ENCODE measurements at places on chromosomes 1 and 21.

DNA sequence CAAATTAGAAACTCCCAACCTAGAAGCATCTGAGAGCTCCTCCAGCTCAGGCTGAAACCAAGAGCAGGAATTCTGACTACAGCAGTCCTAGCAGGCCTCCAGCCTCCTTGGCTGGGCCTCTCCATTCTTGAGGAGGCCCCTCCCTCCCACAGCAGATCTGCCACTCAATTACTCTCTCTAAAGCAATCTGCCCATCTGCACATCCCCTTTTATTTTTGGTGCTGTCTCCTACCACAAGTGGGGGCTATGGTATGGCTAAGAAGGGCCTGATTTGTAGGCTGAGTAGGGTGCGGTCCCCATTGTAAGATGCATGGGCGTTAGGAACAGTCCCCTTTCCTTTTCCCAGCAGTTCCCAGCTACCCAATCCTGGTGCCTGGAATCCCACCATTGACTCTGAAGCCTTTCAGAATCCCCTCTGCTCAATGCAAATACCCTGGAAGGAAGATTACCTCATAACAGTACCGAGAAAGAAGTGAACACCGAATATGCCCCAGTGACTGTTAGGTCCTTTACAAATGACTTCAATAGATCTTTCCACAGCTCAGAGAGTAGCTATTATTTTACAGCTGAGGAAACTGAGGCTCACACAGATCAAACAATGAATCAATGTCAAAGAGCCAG, 11.6 kb upstream of the TTC39A start:
- DNase-seq: no peak

- no peak for DNase-seq
Observed at GRCh38 chr1:35220976-35221375, 28.0 kb upstream of the SFPQ start.

- DNase-seq: no peak
Observed at GRCh38 chr1:112271270-112271669, 124.7 kb upstream of the CTTNBP2NL start.

DNA sequence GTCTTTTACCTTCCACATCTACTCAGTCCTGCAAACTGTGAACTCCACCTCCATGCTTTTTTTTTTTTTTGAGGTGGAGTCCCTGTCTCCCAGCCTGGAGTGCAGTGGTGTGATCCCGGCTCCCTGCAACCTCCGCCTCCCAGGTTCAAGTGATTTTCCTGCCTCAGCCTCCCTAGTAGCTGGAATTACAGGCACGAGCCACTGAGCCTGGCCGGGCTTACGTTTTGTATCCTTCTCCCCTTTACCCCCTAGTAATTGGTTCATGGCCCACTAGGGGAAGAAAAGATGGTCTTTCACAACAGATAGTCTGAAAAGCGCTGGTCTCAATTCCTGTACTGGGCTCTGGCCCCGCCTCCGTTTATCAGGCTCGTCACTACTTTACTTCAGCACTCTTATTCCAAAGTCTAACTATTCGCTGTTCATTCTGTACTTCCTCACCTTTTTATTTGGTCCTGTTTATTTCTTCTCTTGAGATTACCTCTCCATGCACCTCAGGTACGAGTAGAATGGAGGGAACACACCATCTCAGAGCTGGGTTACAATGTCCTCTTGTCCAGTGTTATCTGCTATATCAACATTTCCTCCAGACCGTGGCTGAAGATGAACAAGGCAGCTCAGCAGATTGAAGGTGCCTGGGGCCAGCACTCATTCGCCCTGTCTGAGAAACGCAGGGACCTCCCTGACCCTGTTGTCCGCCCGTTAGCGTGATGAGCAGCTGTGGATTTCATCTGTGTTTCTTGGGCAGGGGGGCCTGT, 16.2 kb downstream of the CNST start:
- peak; percentile 52 for DNase-seq

DNA sequence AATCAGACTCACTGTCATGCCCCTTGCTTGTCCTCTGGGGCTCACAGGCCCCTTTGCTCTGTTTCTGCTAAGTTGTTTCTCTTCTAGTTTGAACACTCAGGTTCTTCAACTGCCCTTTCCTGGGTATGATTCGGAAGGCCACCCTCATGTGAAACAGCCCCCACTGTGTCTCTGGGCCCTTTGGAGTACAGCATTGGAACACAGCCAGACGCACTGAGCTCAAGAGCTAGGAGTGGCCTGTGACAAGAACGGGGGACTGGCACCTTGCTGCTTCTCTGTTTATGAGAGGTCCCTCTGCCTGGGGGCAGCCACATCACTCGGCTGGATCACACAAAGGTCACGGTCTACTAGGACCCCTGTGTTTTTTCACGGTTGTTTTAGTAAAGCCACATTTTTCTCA, 114.4 kb upstream of the ZC3H12A start:
- DNase-seq: no peak

DNA sequence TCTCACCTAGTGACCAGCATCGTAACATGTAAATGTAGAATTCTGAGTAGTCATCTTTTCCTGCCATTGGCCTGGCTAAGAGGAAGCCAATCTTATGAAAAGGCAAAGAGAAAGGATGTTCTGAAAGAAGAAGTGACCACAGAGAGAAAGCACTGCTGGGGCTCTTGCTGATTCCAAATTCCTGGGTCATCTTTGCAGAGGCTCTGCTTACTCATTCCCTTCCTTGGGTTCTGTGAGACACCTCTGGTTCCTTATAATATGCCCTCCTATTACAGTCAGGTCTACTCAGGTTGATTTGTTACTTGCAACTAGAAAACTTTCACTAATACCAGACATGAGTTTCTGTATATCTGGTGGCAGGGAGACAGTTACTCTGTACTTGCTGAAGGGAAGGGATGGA, 198.8 kb upstream of the C8B start:
- no peak for DNase-seq

GRCh38 chr1:3626025-3626424, 1.2 kb downstream of the TPRG1L start:
- DNase-seq: no peak

DNA sequence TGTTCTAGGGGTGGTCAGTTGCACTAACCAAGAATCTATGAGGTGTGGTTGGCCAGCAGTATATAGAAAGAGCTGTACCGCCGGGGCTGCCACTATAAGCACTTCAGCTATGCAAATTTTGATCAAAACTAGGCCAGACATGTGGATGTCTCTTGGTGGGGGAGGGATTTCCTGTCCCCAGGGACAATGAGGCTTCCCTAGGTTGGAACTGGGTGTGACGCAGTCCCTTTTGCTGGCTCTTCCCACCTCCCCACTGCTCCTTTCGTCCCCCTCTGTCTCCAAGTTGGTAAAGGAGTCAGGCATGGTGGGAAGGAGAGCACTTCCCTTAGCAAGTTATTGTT, 13.6 kb downstream of the SDCCAG8 start:
- DNase-seq: peak; percentile 31

GRCh38 chr1:229372251-229372650, 29.4 kb upstream of the CCSAP start:
- no peak for DNase-seq

- no peak for DNase-seq
Observed at GRCh38 chr1:159839116-159839849, 12.6 kb downstream of the SLAMF8 start.

DNA sequence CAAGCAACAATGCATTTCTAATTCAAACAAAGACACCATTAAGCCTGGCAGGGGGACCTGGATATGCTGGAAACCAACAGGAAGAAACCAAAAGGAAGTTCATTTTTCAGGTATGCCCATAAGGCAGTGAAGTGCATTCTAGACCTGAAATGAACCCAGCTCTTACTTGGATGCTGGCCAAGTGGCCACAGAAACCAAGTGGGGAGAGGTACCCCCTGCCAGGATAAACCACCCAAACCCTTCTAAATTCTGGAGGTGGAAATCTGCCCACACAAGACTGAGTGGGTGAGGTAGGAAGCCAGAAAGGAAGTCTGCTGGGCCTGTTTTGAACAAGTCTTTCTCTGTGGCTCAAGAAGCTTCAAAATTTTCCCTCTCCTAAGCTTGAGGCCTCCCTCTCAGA, 2.6 kb downstream of the CD5L start:
- DNase-seq: no peak

- no peak for DNase-seq
Observed at GRCh38 chr1:212565571-212566305, 42.8 kb upstream of the ATF3 start.

DNA sequence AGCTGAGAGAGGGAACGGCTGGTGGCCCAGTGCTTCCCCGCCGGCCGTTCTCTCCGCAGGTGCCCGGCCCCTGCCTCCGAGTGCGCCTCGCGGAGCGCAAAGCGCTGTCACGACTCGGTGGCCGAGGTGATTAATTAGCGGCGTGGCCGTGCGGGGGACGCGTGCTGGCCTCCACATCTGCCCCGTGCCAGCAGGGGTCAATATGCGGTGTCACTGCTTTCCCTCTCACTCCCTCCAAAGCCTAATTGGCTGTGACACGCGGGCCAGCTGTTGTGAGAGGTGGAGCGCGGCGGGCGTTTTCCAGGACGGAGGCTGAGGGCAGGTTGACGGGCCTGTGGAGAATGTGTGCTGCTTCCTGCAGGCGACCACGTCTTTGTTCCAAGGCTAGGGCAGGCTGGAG, 239.0 kb downstream of the LMX1A start:
- peak; percentile 81 for DNase-seq

- DNase-seq: no peak
Observed at GRCh38 chr1:111517469-111518225, 14.2 kb upstream of the ADORA3 start.

GRCh38 chr1:41171266-41171874, 70.7 kb downstream of the SCMH1 start:
- no peak for DNase-seq

DNA sequence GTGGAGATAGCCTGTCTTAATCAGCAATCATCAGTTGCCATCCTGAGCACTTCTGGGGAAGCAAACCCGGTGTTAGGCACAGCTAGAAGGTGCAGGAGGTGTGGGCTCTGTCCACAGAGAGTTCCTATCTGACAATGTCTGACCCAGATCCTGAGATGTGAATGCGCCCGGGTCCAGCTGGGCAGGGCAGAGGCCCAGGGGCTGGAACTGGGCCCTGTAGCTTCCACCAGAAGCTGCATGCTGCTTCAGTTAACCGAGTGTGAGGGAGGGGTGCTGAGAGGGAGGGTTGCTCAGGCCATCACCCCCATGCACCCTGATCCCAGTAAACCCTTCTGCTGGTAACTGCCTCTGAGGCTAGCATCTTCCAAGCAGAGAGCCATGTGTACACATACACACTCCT, 42.2 kb downstream of the KIF21B start:
- no peak for DNase-seq

- DNase-seq: no peak
Observed at GRCh38 chr1:116318897-116319296, 54.1 kb upstream of the ATP1A1 start.

GRCh38 chr21:31064803-31065202, 26.5 kb upstream of the KRTAP19-8 start:
- no peak for DNase-seq

- no peak for DNase-seq
Observed at GRCh38 chr1:2175055-2175414, 19.5 kb downstream of the FAAP20 start.

DNA sequence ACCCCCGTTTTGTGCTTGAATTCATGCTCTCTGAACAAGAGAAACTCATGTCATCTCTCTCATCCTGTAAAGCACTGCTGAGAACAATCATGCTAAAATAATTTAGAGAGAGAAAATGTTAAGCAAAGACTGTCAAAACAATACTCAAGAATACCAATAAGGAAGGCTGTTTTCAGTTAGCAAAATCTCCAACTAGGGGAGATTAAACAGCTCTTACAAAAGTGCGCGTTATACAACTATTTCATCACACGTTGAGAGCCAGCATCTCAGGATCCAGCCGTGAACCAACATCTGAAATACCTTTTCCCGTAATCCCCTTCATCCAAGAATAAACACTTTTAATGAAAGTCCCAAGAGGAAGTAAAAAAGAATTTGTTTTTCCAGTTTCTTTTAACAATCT, 44.1 kb upstream of the KCNJ15 start:
- DNase-seq: peak; percentile 16

GRCh38 chr1:41274752-41275545, 32.8 kb upstream of the SCMH1 start:
- DNase-seq: peak; percentile 2

- DNase-seq: peak; percentile 89
Observed at GRCh38 chr1:31183927-31184554, 55.6 kb downstream of the NKAIN1 start.

- DNase-seq: no peak
Observed at GRCh38 chr1:58576325-58576726, 726 bp downstream of the TACSTD2 start.

DNA sequence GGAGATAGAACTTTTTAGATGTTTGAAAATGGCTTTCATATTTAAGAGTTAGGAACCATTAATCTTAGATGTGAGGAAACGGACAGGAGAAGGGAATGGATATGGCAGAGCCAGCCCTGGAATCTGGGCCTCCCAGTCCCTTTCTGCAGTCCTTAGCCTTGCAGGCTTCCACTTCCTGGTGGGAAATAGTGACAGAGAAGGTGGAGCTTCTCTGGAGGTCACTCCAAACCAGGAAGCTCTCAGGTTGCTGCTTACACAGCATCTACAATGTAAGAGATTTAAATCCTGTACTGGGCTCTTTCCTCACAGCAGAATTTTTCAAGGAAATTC, 2.5 kb downstream of the S100A11 start:
- DNase-seq: no peak

DNA sequence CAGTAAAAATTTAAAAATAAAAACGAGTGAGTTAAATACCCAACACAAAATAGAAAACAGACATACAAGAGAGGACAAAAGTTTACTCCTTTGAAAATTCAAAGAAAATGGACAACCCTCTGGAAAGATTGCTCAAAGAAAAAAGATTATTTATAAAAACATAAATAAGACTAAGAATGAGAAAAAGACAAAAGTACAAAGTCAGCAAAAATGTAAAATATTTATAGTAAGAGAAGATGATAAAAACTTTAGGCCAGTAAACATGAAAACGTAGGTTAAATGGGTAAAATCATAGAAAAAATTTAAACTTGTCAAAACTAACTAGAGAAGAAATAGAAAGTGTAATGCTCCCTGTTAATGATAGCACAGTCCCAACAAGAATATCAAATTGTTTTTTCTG, 31.9 kb upstream of the SLC45A1 start:
- no peak for DNase-seq

GRCh38 chr1:151131701-151132334, 14.6 kb downstream of the SEMA6C start:
- peak; percentile 74 for DNase-seq

DNA sequence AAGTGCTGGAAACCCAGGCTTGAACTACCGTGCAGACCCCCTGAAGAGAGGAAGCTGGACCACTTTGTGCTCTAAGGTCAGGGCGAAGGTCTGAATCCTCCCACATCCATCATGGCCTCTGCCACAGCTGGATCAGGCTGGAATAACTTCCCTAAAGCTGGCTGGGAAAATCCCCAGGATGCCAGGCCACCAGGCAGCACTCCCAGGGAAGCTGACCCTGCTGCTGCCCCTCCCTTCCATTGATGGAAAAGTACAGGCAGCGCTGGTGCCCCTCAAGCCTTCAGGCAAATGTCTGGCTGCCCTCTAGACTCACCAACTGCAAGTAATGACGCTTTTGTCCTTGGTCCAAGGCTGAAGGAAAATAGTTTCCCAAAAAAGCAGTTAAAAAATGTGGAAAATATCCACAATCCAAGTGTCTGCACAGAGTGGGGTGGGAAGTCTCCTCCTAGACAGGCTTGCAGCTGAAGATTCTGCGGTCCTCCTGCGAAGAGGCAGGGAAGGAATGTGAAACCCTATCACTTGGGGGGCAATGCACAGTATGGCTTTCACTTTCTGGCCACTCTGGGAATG, 39.9 kb upstream of the TSPAN2 start:
- DNase-seq: no peak

- no peak for DNase-seq
Observed at GRCh38 chr1:36307601-36308330, 1.6 kb downstream of the SH3D21 start.
